ENCODE measurements at places on chromosomes 5 and 9.

DNA sequence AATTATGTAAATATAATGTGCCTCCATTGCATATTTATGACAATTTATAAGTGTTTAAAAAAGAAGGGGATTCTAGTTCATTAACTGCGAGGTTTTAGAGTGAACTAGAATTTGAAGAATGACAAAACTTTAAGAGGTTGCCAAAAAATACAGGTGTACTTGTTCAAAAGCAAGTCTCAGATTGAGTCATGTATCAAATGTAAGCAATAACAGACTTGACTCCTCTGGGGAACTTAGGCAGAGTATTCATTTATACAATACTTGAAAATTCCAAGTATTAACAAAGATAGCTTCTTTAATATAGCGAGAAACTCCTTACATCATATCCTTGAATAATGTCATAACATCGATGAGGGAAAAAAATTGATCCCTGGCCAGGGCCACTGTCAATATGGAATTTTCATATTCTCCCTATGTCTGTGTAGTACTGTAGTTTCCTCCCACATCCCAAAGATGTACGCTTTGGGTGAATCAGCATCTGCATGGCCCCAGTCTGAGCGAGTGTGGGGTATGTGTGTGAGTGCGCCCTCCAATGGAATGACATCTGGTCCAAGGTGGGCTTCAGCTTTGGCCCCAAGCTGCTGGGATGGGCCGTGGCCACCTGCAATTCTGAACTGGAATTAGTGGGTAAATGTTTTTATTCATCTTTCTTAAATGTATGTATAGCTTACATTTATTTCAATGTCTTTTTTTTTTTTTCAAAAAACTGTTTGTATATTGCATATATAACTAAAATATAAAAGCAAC is 70.1 kb downstream of the RIC1 start:
- peak; percentile 75 for DNase-seq

DNA sequence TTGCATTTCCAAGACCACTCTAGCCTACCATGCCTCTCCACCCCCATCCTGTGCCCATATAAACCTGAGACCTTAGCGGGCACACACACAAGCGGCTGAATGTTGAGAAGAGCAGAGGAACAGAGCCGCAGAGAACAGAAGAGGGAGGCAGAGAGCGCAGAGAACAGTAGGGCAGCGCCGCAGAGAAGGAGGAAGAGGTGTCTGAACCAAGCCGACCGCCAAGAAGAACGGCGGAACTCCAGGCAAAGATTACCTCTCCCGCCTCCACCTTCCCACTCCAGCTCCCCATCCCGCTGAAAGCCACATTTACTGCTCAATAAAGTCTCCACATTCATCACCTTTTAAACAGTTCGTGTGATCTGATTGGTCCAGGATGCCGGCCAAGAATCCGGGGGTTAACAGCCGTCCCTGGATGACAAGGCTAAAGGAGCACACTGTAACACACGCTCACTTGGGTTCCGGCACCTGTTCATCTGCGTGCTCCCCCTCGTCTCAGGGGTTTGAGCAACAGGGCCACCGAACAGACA is 33.2 kb downstream of the GRIN3A start:
- DNase-seq = no peak

DNA sequence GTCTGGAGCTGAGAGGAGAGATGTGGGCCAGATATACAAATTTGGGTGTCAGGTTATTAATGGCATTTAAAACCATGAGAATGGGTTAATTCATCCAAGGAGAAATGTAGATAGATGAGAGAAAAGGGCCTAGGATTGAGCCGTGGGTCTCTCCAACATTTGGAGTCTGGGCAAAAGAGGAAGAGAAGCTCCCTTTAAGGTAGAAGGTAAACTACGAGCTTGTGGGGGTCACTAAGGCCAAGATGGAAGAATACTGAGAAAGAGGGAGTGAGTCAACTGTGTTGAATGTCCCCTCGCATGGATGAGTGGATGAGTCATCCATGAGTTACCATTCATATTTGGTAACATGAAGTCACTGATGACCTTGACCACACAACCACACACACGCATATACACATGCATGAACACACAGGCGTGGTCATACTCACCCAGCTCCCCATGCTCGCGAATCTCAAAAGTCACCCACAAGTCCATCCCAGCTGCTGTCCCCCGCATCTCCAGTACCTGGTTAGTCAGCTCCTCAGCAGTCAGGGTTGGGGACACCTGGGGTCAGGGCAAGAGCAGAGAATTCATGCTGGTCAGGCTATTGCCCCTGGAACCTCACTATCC is 6.8 kb upstream of the FCHSD1 start:
- DNase-seq = peak; percentile 94

GRCh38 chr5:142320851-142321560 is 3.8 kb downstream of the SPRY4 start:
- no peak for DNase-seq

Measured in astrocyte (in vitro differentiated cells and primary cell).